ENCODE measurements at places on chromosomes 6 and 20. TPM values are rescaled to one million over a fixed set of nuclear protein-coding genes. Genes with fewer than 3 reads are reported as not detected.

SERPINB1 gene
- total RNA-seq = 67.1 TPM

DNA sequence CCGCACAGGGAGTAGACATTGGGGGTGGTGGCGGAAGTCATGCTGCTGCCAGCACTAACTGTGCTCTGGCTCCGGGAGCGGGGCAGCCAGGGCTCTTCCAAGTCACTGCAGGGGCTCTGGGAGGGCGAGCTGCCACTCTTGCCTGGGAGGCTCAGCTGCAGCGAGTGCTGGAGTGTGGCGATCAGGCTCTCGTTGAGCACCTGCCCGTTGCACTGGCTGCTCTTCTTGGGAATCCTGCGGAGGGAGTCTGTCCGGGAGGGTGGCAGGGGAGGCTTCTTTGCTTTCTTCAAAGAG is 28.0 kb downstream of the HEBP2 start:
- H3K27me3 ChIP-seq = peaks cover 3% of the 10 kb centered on the region
- DNase-seq = no peak
- no peak overlapping the region for H3K4me3 ChIP-seq
- H3K27ac ChIP-seq = no peak overlapping the region
- H3K4me1 ChIP-seq = peaks cover 10% of the 10 kb centered on the region

GRCh38 chr20:18992418-18992817 is 178.8 kb downstream of the SCP2D1 start:
- no peak for DNase-seq
- H3K4me1 ChIP-seq = no peaks in the 10 kb centered on the region
- H3K27ac ChIP-seq = no peak overlapping the region
- no peaks in the 10 kb centered on the region for H3K36me3 ChIP-seq
- H3K4me3 ChIP-seq = no peak overlapping the region
- peaks cover 11% of the 10 kb centered on the region for H3K27me3 ChIP-seq

GRCh38 chr20:35917077-35917476 is 37.2 kb downstream of the SCAND1 start:
- H3K27me3 ChIP-seq = no peaks in the 10 kb centered on the region
- H3K36me3 ChIP-seq = no peaks in the 10 kb centered on the region
- H3K4me3 ChIP-seq = no peak overlapping the region
- no peak overlapping the region for H3K27ac ChIP-seq
- no peak for DNase-seq

DNA sequence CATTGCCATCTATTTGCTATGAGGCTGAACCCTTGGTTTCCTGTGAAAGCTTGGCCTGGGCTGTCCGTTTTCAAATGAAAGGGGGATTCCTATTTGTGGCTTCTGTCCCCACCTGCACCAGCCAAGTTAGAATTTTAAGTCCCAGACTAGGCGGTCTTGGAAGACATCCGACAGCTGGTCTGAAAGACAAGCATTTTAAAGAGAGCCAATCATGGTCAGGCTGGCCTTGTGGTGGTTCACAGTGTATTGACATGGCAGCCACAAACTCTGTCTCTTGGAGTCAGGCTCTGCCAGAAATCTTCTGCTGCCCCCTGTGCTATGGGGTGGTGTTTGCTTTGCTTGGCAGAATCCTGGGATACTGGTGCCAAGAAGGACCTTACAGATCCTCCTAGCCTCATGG is 319.2 kb upstream of the MOCS1 start:
- no peaks in the 10 kb centered on the region for H3K4me1 ChIP-seq
- H3K4me3 ChIP-seq = no peak overlapping the region
- peaks cover 1% of the 10 kb centered on the region for H3K27me3 ChIP-seq
- no peak for DNase-seq
- no peaks in the 10 kb centered on the region for H3K36me3 ChIP-seq
